ENCODE measurements at places on chromosomes 1 and 21. TPM values are rescaled to one million over a fixed set of nuclear protein-coding genes. Genes with fewer than 3 reads are reported as not detected.

Gene ECE1
- 59.1 TPM for polyA plus RNA-seq

Gene GPR161
- polyA plus RNA-seq = 9.1 TPM

Gene ITSN1
- 60.0 TPM for polyA plus RNA-seq

Gene DAP3
- 160 TPM for polyA plus RNA-seq

Gene CFH
- 1.7 TPM for polyA plus RNA-seq

Gene MPC2
- 36.2 TPM for polyA plus RNA-seq

Gene CD1D
- 3.0 TPM for polyA plus RNA-seq

Gene ZBTB7B
- polyA plus RNA-seq = 20.9 TPM

Gene ESPN
- polyA plus RNA-seq = 0.47 TPM

Gene SV2A
- 0.28 TPM for polyA plus RNA-seq

Gene FAAP20
- polyA plus RNA-seq = 13.7 TPM

Gene PLPP3
- 4.0 TPM for polyA plus RNA-seq

DNA sequence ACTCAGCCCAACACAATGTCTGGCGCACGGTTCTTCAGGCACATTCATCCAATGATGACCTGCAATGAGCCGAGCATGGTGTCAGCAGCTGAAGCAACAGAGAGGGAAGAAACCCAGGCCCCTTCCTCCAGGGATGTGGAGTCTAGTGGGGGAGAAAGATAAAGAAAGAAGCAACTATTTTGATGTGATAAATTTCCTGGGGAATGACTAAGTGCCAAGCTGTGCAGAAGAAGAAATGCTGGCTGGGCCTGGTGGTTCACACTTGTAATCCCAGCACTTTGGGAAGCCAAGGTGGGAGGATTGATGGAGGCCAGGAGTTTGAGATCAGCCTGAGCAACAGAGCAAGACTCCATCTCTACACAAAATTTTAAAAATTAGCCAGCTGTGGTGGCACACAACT, 561.8 kb downstream of the KIF26B start:
- DNase-seq = no peak

- DNase-seq = peak; percentile 52
Observed at GRCh38 chr1:212455803-212456528, 23.2 kb downstream of the NENF start.

DNA sequence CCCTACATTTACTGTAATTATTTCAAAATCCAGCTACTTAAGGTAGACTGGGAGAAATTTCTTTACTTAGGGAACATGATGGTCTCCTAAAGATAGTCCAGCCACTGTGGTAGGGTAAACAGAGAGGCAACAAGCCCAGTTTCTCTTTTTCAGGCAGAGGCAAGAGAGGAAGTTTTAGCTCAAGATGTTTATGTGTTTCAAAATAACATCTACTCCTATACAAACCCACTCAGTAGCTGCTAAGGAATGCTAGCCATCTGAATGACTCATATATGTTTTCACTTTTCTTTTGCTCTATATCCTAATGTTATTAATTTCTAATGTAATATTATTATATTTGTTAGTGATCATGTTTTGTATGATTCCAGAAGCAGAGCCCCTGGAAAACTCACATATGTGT, 856.6 kb downstream of the PLA2G4A start:
- DNase-seq = no peak

GRCh38 chr21:44919111-44919912, 1.4 kb downstream of the ITGB2 start:
- DNase-seq = no peak

GRCh38 chr21:34857874-34858273, 189.1 kb downstream of the CLIC6 start:
- no peak for DNase-seq

- DNase-seq = no peak
Observed at GRCh38 chr1:58035523-58035922, 511.0 kb downstream of the OMA1 start.

GRCh38 chr1:236108027-236108648, 34.2 kb upstream of the GPR137B start:
- no peak for DNase-seq

DNA sequence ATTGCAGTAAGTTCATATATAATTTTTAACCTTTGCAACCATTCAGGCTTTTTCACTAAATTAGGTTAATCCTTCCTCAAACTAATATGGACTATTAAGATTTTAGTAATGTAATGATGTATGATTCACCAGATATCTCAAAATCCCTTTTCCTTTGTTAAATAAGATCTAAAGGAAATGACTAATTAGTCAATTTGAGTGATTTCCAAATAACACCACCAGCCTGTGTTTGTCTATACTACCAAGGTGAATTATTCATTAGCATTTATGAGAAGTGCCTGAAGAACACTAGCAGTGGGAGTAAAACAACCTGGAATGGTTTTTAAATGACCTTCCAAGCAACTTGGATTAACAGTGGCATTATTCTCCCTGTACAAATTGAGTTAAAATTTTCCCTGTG, 670.6 kb upstream of the PKN2 start:
- no peak for DNase-seq

DNA sequence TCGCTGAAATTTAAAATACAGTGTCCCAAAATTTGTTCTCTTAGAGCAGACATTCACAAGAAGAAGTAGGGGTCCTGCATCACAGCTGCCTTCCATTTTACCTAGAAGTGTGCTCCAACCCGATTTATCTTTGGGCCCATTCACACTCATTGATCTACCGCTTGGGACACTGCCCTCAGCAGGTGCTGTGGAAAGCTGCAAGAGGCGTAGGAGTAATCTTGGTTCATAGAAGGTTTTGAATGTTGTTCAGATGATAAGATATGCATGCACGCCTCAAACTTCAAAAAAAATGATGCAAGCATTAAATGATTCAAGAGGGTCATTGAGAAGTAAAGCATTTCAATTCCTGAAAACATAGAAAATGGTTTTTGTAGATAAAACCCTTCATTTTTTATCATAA, 18.6 kb upstream of the C1orf105 start:
- no peak for DNase-seq

DNA sequence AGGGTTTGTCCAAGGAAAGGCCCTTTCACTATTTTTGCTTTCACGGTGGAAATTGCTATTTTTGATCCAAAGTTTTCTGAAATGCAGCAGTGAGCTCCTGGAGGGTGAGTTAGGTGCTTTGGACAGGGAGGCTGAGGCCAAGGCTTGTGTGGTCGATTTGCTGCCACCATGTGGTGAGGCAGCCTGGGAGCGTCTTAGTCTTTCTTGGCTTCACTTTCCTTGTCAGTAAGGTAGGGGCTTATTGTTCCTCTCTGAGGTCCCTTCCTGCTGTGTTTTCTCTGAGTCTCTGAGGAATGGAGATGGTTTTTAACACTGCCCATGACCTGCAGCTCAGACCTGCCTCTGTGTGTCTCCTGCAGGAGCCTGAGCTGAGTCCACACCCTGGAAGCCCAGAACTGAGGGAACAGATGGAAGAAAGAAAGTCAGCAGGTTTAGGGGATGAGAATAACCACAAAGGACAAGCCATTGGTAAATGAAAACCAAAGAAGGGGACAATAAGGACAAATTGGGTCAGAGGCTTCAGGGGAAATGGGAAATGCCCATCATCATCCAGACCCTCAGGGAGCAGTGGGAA, 20.1 kb upstream of the S100A10 start:
- DNase-seq = no peak

GRCh38 chr1:86972262-86972661, 57.8 kb downstream of the HS2ST1 start:
- no peak for DNase-seq

DNA sequence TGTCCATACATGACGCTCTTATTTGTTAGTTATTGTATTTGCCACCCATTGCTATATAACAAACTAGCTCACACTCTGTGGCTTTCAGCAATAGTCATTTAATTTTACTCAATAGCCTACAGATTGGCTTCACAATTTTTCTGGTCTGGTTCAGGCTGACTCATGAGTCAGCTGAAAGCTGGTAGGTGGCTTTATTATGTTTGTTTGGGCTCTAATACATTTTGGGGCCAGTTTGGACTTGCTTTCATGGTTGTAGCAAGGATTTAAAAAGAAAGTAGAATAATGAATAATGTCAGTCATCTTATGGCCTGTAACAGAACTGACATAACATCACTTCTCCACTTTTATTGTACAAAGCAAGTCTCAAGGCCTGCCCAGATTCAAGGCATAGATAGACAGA, 338.7 kb downstream of the LRRIQ3 start:
- no peak for DNase-seq

- DNase-seq = no peak
Observed at GRCh38 chr21:29271927-29272333, 26.8 kb upstream of the BACH1 start.

DNA sequence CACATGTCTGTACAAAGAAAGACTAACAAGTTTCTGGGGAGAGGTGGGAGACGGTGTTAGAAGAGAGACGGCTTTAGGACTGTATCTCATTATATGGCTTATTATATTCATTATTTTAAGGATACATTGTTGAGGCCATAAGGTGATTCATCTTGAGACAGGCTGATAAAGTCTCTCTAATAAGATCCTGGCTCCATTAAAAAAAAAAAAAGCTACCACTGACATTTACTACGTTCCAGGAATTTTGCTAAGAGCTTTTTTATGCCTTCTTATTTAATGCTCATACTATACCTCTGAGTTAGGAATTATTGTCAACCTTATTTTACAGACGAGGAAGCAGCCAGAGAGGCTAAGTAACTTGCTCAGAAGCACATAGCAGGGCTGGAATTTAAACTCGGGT, 173.7 kb downstream of the GABPA start:
- no peak for DNase-seq

DNA sequence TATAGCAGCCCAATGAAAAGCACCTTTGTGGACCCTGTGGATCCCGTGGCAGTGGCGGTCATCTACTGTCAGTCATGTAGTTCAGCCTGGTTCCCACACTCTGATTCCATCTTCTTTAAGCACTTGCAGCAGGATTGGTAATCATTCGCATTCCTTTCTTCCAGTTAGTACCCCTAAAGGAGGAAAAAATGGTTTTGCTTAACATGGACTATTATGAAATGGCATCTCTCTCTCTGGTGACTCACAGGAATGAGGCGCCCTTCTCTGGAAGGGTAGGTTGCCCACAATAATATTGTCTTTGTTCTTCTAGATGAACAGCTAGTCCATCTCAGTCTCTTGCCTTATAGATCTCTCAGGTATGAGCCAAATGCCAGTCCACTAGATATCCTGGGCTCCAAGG, 127.9 kb upstream of the MROH9 start:
- peak; percentile 11 for DNase-seq

- no peak for DNase-seq
Observed at GRCh38 chr1:152902636-152903035, 5.7 kb upstream of the IVL start.

DNA sequence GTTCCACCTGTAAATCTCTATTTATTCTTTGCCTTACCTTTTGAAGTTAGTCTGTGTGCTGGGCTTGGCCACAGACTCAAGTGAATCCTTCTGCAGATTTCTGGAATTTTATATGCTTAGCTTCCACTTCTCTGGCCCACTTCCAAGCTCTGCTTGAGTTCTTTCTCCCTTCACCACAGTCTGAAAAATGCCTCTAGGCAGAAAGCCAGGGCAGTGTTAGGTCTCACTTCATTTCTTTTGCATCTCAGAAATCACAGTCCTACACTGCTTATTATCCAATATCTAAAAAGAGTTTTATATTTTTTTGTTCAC, 48.9 kb downstream of the INKA2 start:
- no peak for DNase-seq

GRCh38 chr1:103265551-103265950, 157.2 kb upstream of the COL11A1 start:
- DNase-seq = no peak

GRCh38 chr1:155014709-155015508, 12.3 kb downstream of the ZBTB7B start:
- DNase-seq = no peak

- DNase-seq = no peak
Observed at GRCh38 chr1:156259805-156260204, 11.9 kb upstream of the PAQR6 start.

Data from keratinocyte (primary cell).